SW480 (cell line): ENCODE measurements at places on chromosomes 3 and 15.

- no peak for DNase-seq
Observed at GRCh38 chr3:50473768-50474167, 29.7 kb downstream of the CACNA2D2 start.

DNA sequence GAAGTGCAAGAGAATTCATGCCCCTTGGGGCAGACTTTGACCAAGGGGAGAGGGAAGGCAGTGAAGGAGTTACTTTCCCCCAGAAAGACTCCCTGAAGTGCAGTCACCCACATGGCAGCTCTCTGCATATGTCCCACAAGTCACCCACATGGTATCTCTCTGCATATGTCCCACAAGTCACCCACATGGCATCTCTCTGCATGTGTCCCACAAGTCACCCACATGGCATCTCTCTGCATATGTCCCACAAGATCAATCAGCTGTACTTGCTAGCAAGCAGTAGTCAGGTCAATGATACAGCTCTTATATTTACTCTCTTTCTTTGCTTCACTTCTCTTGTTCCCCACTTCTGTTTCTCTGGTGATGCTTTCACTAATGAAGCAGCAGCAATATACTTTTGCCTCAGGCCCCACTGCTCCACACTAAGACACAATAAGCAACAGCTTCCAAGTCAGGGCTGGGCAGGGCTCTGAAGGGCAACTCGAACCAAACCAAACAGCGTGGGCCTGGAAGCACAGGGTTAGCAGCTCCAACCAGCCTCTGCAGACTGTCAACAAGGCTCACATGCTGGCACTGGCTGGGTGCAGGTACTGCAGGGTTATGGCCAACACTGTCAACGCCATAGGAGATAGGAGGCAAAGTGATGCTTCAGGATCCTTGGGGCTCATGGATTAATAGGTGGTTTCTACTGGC is 46.7 kb downstream of the THBS1 start:
- no peak for DNase-seq

DNA sequence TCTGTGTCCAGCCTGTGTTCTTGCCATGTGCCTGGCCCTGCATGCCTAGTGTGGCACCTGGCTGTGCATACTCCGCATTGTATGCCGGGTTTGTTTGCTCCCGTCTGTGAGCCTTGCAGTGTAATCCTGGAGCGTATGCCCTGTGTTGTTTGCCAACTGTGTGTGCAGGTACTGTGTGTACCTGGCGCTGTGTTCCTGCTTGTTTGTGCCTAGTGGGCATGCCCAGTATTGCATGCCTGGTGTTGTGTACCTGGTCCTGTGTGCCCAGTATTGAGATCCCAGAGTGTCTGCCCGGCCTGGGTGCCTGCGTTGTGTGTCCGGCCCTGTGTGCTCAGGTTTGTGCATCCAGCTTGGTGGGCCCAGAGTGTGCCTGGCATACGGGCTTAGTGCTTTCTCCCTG is 54.5 kb upstream of the CHRNA7 start:
- no peak for DNase-seq

- peak; percentile 2 for DNase-seq
Observed at GRCh38 chr3:10933805-10934481, 58.6 kb upstream of the SLC6A1 start.

- peak; percentile 82 for DNase-seq
Observed at GRCh38 chr15:62066663-62067447, at the start of gene C2CD4A. Gene C2CD4A (plus strand): TSS chr15:62066977. CDS start chr15:62067614, 637 bp downstream.

- no peak for DNase-seq
Observed at GRCh38 chr3:169813278-169813677, 574 bp upstream of the LRRC34 start.

GRCh38 chr3:172102123-172102882 is 62.9 kb downstream of the FNDC3B start:
- DNase-seq = no peak

DNA sequence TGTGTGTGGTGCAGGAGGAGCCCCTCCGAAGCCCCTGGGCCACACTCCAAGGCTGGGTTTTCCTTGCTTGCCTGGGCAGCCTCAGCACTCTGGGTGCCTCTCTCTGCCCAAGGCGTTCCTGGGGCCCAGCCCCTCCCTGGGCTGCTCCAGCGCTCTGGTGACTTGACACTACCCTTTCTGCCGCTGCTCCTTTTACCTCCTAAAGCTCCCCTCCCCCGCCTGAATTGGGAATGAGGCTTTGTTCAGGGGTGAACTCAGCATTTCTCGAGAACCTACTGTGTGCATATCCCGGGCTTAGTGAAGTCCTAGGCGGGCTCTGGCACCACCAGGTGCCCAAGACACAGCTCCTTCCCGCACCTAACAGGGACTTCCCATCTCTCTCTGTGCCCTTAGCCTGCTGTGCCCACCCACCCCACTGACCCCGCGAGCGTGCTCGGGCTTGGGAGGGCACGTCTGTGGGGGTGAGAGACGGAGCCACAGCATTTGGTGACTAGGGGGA is 1.2 kb upstream of the BAHD1 start:
- peak; percentile 21 for DNase-seq

- DNase-seq = peak; percentile 44
Observed at GRCh38 chr15:52103217-52104207, 9.1 kb downstream of the BCL2L10 start.

GRCh38 chr3:42166214-42166613 is 75.1 kb downstream of the TRAK1 start:
- DNase-seq = no peak

DNA sequence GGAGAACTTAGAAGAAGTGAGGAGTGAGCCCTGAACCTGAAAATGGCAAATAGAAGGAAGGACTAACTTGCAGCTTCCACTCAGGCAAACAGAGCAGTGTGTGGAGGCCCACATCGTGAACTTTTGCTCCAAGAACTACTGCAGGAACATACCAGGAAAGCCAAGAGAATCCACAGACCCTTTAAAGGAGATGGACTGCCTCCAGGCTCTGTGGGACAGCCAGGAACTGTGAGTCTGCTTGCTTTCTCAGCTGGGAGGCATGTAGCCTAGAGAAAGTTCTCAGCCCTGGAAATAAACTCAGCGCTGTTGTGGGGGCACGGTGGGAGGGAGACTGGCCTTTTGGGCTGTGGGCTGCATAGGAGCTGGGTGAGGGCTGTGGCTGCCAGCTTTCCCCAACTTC is 93.0 kb downstream of the SNRK start:
- no peak for DNase-seq

GRCh38 chr15:90209591-90209990 is 8.5 kb downstream of the SEMA4B start:
- DNase-seq = no peak

- no peak for DNase-seq
Observed at GRCh38 chr3:185103359-185104127, 49.3 kb downstream of the C3orf70 start.

DNA sequence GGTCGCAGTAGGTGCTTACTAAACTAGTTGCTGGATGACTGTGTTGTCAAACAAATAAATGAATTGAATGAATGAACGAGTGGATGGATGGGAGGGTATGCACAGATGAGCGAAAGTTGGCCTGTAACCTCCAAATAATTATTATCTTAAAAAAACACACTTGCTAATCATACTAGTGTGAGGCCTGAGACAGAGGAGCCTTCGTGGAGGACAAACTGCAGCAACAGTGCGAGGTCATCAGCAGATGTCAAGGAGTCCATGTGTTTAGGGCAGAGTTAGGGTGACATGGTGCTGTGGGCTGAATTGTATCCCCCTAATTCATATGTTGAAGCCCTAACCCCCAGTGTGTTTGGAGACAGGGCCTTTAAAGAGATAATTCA is 24.4 kb downstream of the CORO2B start:
- DNase-seq = no peak

- DNase-seq = peak; percentile 85
Observed at GRCh38 chr15:101277038-101277822, at the start of gene SELENOS. Gene SELENOS (minus strand): TSS chr15:101277485. CDS start chr15:101277417, 68 bp downstream.

GRCh38 chr3:137572931-137573330 is 191.2 kb upstream of the SOX14 start:
- no peak for DNase-seq

- no peak for DNase-seq
Observed at GRCh38 chr3:32492684-32493436, 9.8 kb downstream of the CMTM6 start.

DNA sequence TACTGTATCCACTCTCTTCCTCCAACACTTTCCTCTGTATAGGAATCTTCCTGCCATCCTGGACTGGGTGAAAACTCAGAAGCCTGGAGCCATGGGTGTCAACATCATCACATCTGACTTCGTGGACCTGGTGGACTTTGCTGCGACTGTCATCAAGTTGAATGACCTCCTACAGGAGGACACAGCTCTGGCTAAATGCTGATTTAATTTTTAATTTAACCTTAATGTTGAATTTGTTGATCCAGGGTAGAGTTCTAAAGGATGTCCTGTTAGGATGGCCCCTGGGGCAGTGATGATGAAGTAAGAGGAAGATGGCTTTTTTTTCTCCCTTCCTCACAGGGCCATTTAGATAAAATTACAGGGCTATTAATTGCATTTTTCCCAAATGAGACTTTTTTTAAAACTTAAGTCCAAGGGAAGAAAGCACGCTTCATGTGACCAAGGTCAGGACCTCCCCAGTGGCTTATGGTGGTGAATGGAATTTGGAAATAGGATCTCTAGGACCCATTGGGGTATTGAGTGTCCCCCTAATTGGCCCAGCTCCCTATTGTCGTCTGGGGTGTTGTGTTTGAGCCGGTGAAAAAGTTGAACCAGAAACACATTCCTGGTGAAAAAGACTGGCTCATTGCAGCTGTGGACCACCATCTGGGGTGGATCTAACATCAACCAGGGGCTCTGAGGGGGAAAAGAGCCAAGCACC is 125.7 kb upstream of the ZBED2 start:
- DNase-seq = no peak

- no peak for DNase-seq
Observed at GRCh38 chr15:71509139-71509538, 301.2 kb upstream of the NR2E3 start.

- DNase-seq = no peak
Observed at GRCh38 chr3:150072576-150072975, 101.9 kb upstream of the PFN2 start.

- DNase-seq = no peak
Observed at GRCh38 chr15:59399465-59400102, 26.9 kb upstream of the MYO1E start.

- DNase-seq = no peak
Observed at GRCh38 chr3:192817053-192817452, 89.7 kb upstream of the FGF12 start.

GRCh38 chr3:178967177-178967532 is 104.5 kb downstream of the ZMAT3 start:
- DNase-seq = no peak

GRCh38 chr3:43885908-43886618 is 195.3 kb downstream of the ABHD5 start:
- DNase-seq = no peak

DNA sequence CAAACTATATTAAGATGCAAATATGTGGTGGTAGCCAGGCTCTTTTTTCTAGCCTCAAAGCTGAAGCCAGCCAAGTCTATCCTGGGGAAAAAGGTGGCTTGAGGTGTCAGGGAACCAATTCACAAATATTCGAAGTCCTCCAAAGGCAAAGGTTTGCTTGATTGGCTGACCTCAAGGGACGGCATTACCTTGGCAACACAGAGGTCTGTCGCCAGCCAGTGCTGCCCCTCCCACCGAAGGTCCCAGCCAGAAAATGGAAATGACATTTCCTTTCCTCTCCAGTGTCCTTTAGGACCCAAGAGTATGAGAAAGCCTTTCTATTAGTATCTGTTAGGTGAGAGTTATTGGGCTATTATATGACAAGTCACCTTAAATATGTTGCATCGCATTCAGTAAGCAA is 96.0 kb upstream of the LIMD1 start:
- DNase-seq = no peak

GRCh38 chr3:9769426-9770275 is at the start of gene CAMK1:
Gene CAMK1 (minus strand): TSS chr3:9769947. CDS start chr3:9767749, 2,198 bp downstream.
- DNase-seq = peak; percentile 33

GRCh38 chr15:96503276-96503675 is 172.8 kb downstream of the NR2F2 start:
- no peak for DNase-seq

- DNase-seq = no peak
Observed at GRCh38 chr15:39285071-39285470, 295.8 kb upstream of the THBS1 start.

DNA sequence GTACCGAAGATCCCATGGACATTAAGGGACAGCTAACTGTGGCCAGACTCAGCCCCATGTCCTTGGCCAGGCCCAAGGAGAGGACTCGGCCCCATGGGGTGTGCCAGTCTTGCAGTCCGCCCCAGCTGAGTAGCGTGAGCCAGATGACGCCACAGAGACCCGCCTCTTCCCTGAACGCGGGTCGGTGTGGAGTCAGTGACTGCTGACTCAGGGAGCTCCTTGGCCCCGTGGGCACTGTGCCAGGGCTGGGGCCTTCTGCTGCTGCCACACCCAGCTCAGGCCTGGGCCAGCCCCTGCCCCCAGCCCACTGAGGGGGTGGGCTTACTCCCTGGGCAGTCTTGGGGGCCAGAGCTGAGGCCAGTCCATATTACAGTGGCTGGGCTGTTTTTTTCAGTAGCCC is 52.8 kb downstream of the PLXNA1 start:
- DNase-seq = no peak

- DNase-seq = no peak
Observed at GRCh38 chr3:142007710-142008399, 131.4 kb downstream of the ATP1B3 start.
